Left colon (tissue), 2 donors: ENCODE measurements at places on chromosomes 4 and X. TPM values are rescaled to one million over a fixed set of nuclear protein-coding genes. Genes with fewer than 3 reads are reported as not detected.

DNA sequence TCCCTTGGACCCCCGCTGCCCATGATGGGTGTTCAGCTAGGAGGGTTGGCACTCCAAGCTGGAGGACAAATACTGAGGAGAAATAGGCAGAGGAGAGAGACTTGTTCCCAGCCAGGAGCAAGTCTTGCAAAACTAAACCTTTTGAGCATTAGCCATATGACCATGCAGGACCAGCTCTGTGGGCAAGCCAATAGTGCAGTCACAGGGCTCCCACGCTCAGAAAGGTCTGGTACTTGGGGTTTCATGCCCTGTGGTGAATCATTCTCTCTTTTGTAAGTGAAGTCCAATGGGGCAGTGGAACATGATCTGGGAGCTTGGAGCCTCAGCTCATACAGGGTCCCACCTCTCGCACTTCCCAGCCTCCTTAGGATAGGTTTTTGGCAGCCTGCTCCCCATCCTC lies 300.9 kb downstream of the BCOR start:
- DNase-seq = no peak

Gene HS3ST1
- total RNA-seq = 2.7 TPM

Gene RBM41
- 21.3 TPM for total RNA-seq

GRCh38 chr4:73869130-73870055 lies at the start of gene CXCL1:
TSS of gene CXCL1 (plus strand) at chr4:73869393. CDS start at chr4:73869471, 78 bp downstream.
- DNase-seq = peak; percentile 69

DNA sequence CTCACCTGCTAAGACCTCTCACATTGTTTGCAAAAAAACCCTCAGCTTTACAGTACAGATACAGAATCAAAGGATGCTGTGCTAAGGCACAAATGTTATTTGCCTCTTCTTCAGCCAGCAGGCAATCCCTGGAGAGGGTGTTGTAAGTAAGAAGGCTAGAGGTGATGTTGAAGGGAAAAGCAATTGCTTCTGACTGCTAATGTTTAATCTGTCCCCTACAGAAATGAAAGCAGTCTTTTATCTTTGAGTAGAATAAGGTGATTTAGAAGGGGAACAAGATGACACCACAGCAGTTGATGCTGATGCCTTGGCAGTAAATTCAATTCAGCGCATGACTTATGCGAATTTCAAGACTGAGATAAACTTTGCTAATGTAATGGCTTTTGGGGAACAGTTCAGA lies 1064.8 kb upstream of the IGFBP7 start:
- DNase-seq = no peak

DNA sequence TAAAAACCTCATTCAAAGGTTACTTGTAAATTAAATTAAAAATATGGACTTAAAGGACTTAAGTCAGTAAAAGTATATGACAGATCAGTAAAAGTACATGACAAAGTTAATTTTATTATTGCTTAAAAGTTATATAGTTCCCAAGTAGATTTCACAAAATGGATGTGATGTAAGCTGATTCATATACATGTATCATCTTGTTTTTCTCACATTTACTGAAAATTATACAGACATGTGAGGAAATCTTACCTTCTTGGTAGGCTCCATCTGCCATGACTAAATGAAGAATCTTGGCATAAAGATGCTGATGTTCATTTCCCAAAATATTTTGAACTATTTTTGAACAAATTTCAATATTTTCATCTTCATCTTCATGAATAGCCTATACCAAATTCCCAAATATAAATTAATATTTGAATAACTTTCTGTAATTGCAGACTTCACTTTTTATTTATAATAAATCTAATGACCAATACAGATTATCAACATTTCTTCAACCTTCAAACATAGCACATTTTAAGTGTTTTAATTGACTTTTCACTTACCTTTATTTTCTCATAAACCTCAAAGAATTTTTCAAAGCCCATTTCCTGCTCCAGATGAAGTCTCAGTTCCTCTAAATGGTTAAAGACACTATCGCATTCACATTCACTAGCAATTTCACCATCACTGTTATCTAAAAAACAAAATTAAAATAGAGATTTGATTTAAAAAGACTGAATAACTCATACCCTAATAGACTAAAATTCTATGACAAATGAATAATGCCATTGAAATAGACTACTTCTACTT lies 129.4 kb upstream of the SH3RF1 start:
- DNase-seq = no peak

Gene HSFX1
- 1.5 TPM for total RNA-seq

- DNase-seq = no peak
Observed at GRCh38 chr4:41218703-41219102, 4.4 kb upstream of the APBB2 start.

Gene ALB
- not detected for total RNA-seq

DNA sequence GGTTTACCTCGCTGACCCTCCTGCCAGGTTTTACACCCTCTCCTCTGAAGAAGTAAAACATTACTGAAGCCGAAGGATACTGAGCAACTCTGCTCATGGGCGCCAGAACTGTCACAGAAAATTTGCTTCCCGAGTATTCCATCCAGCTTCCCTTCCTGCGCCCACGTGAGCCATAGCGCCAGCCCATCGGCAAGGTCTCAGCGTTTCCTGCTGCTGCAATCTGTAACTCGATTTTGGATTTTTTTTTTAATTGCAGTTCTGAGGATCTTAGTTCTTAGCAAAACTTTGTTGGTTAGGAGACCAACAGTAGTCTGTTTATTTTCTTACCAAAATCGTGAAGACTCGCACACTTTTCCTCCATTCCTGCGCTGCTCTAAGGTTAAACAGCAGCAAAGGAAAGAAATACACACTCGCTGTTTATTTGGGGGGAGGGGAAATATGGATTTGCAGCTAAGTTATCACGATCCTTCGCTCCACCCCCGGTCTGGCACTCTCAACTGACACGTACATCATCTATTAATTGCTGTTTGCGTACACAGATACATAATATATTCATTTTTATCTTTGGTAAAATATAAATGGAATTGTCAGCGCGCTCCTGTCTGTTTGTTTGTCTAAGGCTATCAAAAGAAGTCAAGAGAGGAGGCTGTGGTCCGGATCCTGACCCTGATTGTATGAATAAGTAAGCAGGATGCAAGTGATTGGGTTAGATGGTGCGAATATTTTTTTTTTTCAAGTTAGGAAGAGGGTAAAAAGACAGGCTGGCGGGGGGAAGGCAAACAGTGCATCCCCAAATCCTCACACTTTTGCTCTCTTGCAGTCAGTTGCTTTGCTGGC lies at the start of gene TLL1:
TSS of gene TLL1 (plus strand) at position 777 of the 837 bp plus-strand sequence. CDS start 668 bp downstream, outside the sequence.
- DNase-seq = no peak

- DNase-seq = no peak
Observed at GRCh38 chr4:9685692-9686091, 95.7 kb upstream of the DRD5 start.

- peak; percentile 72 for DNase-seq
Observed at GRCh38 chrX:133415276-133416105, at the start of gene GPC4. TSS of gene GPC4 (minus strand) at chrX:133415489. CDS start at chrX:133414965, 524 bp downstream.

Gene XG
- total RNA-seq = not detected

Gene CC2D2A
- total RNA-seq = 8.6 TPM

DNA sequence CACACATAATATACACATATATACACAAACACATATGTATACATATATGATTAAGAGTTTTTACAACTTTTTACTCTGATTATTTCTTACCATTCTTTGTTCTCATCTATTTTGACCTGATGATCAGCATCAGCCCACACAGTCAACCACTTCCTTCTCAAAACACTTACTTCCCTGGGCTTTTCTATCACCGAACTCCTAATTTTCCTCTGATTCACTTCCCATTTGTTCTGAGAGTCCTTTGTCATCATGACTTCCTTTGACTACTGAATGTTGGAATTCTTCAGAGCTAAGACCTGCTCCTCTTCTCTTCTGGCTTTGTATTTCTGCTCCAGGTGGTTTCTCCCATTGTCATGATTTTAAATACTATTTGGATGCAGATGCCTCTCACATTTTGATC lies 209.5 kb upstream of the AFF2 start:
- no peak for DNase-seq
